Hematopoietic multipotent progenitor cell treated with erythropoietin and hydrocortisone succinate and interleukin-3 and kit ligand, for 8 days (in vitro differentiated cells): ENCODE measurements at places on chromosomes 5 and 9.
A peak's percentile ranks its signal among the peaks of the same experiment; 100 is the strongest.

DNA sequence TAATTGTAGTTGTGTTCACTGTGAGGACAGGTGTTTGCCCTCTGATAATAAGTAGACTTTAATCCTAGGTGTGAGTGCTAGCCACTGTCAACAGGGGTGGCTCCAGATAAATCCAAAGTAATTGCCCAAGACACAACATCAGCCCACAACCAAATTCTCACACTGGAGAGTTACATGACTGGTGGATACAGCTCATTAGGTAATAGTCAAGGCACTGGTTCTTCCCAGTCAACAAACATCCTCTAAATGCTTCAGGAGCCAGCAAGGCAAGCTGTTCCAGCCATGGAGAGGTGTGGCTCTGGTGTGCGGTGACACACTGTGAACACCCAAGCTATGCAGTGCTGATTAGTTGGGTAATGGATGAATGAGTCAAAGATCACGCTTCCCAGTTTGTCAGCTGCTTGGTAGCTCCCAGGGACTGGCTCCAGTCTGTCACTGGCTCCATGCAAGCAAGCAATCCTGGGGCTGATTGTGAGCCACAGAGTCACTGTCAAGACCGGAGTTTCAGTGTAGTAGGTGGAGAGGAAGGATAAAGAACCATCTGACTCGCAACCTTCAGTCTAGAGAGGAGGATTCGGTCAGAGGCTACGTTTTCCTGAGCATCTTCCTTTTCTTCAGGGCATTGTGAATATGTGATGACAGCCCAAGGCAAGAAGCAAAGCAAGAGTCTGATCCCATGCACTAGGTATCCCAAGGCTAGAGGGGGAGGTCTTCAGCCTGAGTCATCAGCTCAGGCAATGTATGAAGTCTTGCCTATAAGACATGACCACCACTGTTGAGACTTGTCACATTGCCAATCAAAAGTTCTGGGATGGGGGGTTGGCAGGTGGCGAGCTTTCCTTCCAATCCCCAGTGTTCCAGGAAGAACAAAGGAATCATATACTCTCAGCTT, 63.1 kb downstream of the UGCG start:
- peak; percentile 11 for DNase-seq

DNA sequence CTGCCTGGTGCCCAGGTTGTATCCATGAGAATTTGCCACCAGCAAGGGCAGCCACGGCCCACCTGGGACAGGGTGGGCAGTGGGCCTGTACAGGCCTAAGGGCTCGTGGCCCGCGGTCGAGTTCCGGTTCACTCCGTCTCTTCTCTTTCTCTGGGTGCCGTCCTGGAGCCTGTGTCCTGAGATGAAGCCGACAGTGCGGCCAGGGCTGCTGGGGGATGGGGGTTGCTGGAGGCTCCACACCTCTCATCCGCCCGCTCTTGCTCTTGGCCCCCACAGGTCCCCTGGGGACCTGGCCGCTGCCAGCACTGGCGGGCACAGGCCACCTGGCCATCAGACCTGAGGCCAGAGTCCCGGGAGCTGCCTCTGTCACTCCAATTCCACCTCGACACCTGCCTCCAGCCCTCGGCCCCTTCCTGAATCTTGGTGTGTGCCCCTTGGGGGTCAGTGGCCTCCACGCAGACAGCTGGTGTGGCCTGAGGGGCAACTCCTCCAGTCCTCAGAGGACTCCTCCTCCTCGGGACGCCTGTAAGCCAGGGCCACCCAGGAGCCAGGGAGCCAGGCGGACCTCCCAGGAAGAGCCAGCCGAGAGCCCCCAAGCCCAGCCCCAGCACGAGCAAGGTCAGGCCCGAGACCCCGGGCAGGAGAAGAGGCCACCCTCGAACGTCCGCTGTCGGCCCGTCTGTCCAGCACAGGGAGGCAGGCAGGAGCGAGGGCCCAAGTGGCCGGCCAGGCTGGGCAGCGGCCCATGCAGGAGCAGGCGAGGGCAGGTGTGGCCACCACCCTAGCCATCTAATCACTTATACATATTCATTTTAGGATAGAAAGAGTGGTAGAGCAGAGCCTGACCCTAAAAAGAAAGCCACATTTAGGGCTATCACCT, 5.2 kb downstream of the LRRC26 start:
- no peak for DNase-seq

DNA sequence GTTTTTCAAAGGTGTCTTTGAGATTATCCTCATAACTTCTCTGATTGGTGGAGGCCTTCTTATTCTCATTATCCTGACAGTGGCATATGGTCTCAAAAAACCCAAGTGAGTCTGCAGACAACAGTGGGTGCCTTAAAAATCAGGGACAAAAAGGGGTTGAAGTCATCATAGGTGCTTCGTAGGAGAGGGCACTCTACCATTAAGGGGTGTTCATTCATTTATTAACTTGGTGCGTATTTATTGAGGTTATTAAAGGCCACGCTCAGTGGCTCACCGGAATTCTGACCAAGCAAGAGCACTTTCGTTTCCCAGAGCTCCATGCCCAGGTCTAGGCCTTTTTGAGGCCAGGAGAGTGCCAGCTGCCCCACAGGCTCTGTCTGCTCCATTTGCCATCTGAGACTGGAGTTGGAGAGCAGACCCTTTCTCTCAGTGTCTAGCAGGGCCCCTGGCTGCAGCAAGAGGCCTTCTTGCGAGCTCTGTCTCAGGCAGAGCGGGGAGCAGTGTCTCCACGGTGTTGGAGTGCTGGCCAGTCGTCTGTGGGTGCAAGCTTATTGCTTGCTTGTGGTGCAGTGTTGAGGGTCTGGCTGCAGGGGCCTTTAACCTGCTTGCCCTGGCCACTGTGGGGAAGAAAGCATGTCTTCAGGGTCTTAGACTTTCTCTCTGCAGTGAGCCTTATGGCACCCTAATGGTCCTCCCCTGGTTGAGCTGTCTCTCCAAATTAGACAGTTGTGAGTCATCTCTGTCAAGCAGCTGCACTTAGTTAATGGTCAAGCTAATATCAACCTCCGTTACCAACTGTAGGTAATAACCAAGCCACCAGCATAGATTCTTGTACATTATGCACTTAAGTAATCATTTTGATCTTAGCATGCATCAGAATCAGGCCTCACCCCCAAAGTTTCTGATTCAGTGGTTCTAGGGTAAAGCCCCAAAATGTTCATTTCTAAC, 62.6 kb downstream of the IL31RA start:
- DNase-seq = no peak

DNA sequence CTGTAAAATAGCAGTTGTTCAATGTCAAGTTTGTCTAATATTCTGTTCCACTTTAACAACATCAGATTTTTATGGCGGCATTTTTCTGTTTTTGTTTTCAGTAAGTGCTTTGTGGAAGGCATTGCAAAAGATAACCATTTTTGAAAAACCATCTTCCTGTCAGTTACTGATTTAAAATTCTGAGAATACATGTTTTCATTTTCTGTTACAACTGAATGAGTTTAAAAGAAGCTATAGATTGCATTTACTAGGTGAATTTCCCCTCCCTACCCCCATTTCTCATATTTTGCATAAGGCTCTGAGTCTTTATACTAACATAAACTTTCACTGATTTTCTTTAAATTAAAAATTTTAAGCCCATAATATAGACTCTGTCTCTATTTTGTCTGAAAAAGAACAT, 4.6 kb upstream of the ERAP2 start:
- DNase-seq = no peak

- peak; percentile 4 for DNase-seq
Observed at GRCh38 chr5:36301858-36302603, at the start of gene RANBP3L. RANBP3L (minus strand) TSS chr5:36301902; CDS start chr5:36301416, 486 bp downstream.

GRCh38 chr9:95923794-95924193, 48.3 kb downstream of the ERCC6L2 start:
- DNase-seq = no peak

DNA sequence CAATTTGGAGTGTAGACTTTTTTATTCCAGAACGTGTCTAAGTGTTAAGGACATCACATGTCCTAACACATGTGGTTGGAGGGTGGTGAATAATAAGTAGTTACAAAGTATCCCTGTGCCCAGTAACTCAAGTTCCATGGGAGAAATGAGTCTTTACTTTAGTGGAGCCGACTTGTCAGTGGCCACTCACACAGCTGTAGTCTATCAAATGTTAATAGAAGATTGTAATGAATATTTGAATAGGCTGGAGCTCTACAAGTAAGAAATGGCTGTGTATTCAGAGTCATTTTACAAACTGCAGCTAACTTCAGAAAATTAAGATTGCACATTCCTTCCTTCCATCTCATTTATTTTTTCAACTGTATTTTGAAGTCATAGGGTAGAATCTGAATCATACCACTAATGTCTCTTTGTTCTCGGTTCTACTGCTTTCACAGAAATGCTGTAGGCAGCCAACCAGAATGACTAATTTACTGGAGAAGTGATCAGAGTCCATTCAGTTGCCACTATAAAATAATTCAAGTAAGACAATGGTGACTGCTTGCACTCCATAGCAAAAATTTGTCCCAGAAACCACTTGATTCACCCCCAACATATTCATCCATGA, 394.8 kb downstream of the NR2F1-AS1 start:
- DNase-seq = no peak

GRCh38 chr9:137163365-137163715, 6.5 kb downstream of the LRRC26 start:
- DNase-seq = no peak

GRCh38 chr5:8953911-8954438, 591.9 kb downstream of the SEMA5A start:
- no peak for DNase-seq

DNA sequence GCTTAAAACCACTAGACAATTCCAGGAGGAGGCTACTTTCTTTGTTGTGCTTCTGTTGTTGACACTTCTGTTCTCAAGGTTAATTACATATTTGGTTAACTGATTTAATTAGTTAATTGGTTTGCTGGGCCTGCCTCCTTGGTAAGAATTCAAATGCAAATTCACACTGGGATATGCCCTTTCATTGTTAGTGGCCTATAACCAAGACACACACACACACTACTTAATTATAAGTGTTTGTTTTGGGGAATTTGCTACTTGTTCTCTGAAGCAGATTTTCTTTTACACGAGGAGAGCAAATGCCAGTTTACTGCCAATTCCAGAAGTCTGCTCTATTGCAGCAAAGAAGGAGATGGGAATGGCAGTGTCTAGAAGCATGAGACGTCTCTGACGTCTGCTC, 101.6 kb upstream of the BASP1 start:
- DNase-seq = no peak

- DNase-seq = peak; percentile 8
Observed at GRCh38 chr5:140631831-140632365, 1.1 kb downstream of the CD14 start.

GRCh38 chr9:134215420-134215698, 51.0 kb upstream of the RNU6ATAC start:
- no peak for DNase-seq

DNA sequence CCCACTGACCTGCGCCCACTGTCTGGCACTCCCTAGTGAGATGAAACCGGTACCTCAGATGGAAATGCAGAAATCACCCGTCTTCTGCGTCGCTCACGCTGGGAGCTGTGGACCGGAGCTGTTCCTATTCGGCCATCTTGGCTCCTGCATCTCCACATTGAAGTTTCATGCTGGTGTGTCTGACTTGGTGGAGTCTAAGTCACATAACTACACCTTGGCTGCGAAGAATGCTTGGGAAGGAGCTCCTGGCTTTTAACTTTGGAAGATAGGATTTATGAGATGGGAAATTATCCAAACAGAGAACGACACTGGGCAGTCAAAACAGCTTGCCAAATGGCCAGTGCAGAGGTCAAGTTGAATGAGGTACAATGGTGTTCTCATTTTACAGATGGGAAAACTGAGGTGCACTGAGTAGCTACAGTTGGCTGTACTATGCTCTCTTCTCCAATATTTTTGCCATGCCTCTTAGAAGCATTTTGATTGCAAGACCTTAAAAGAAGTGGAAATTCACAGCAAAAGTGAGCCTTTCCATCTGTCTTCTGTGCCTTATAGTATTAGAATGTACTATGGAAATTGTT, 36.7 kb downstream of the CCDC192 start:
- DNase-seq = no peak

- DNase-seq = no peak
Observed at GRCh38 chr5:127306647-127307046, 16.1 kb downstream of the MEGF10 start.

DNA sequence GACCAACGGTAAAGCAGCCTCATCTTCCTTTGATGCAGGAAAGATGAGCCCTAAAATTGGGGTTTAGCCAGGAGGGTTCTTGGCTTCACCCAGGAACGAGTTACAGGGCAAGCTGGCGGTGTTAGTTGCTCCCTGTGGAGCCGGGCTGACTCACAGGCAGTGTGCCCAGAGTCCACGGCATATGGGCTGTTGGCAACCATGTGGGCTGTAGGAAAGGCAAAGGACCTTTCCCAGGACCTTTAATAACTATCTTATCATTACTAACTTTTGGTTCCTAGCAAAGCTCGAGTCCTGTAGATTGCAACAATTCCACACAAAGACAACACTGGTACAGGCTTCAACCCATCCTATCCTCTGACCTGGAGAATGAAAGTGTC, 29.8 kb upstream of the CLPTM1L start:
- no peak for DNase-seq

DNA sequence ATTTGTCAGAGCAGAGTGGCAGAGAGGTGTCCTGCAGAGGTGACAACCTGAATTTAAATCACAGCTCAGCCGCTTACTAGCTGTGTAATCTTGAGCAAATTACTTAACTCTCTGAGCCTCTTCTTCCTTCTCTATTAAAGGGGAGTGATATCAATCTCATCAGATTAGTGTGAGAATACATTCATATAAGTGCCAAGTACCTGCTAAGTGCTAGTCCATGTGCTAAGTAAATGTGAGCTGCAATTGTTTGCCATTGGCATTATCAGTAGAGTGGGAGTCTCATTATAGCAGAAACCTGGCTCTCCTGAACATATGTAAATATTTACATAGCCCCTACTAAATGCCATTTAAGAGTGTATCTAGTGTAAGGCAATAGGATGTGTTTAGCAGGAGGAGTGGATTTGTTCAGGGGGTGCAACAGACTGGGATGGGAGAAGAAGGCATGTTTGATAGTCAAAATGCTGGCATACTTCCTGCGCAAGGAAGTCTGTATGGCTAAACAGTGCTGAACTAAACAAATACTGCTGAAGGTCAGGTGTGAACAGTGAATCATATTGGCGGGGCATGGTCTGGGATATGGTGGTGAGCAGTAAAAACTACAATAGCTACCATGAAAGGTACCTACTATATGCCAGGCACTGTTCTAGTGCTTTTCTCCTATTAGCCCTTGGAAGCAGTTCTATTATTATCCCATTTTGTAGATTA, 74.5 kb downstream of the F2RL2 start:
- DNase-seq = no peak

GRCh38 chr9:16033921-16034691, 481.3 kb downstream of the CCDC171 start:
- no peak for DNase-seq

- DNase-seq = peak; percentile 42
Observed at GRCh38 chr9:101398930-101399642, 435 bp downstream of the ZNF189 start.

GRCh38 chr5:90854169-90854568, 295.6 kb downstream of the ADGRV1 start:
- no peak for DNase-seq

- DNase-seq = no peak
Observed at GRCh38 chr9:23447944-23448343, 378.1 kb downstream of the ELAVL2 start.

- DNase-seq = no peak
Observed at GRCh38 chr5:147874910-147875367, 3.6 kb upstream of the SCGB3A2 start.

- no peak for DNase-seq
Observed at GRCh38 chr5:114055318-114056184, 306.3 kb upstream of the KCNN2 start.
